Large intestine (tissue), 12 donors: ENCODE measurements at places on chromosomes 2 and 18.

DNA sequence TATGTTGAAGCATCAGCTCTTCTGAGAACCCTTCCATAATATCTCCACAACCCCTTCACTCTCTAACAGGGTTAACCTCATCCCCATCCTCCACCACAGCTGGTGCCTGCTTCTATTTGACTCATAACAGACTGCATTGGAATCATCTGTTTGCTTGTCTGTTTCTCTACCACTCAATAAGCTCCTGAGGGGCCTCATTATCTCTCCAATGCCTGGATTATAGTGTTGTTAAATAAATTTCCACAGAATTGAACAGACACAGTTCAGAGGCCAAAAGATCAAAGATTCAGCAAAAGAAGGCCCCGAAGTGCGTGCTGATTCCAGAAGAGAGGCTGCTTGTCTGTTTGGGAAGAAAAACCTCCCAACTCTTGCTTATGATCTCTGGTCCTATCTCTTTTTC is 33.7 kb upstream of the FAM98A start:
- no peak for DNase-seq

- peak; percentile 39 for DNase-seq
Observed at GRCh38 chr2:44616667-44617155, 255.0 kb downstream of the CAMKMT start.

DNA sequence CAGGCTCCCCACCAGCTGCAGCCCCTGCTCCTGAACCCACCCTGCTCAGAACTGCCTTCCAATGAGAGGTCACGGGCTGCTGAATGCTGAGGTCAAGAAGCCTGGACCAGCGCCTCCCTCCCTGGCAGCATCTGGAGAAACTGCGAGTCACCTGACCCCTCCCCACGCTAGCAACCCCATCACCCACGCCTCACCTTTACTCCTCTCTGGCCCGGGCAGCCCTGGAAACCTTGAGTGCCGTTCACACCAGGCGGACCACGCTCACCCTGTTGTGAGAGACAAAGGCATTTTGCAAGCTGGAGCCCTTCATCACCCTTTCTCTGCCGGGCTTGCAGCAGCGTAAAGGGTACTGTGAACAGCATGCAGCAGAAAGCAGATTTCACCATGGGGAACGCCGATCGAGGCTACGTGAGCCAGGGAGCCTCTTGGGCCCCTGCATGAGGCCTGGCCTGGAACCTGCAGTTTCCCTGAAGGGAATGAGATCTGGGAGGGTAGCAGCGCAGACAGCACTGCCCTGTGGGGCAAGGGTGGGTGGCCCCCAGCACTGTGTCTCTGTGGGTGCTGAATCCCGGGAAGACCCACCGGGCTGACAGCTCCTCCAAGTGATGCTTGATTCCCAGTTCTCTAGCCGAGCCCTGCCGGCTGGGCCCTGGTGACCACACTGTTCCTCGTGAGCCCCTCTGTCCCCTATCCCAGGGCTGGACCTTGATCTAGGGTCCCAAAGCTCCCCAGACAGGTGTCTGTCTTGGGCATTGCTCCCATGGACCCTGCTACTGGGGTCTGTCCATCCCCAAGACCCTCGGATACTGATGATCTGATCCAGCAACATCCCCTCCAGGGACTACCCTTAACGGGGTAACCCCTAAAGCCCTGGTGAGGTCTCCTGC is 53.8 kb downstream of the COL6A3 start:
- DNase-seq, result no peak

- no peak for DNase-seq
Observed at GRCh38 chr2:65932571-65932970, 500.2 kb upstream of the SPRED2 start.

GRCh38 chr2:188170356-188170755 is 121.3 kb upstream of the GULP1 start:
- DNase-seq, result no peak

- no peak for DNase-seq
Observed at GRCh38 chr2:37812414-37812813, 112.7 kb upstream of the RMDN2 start.

DNA sequence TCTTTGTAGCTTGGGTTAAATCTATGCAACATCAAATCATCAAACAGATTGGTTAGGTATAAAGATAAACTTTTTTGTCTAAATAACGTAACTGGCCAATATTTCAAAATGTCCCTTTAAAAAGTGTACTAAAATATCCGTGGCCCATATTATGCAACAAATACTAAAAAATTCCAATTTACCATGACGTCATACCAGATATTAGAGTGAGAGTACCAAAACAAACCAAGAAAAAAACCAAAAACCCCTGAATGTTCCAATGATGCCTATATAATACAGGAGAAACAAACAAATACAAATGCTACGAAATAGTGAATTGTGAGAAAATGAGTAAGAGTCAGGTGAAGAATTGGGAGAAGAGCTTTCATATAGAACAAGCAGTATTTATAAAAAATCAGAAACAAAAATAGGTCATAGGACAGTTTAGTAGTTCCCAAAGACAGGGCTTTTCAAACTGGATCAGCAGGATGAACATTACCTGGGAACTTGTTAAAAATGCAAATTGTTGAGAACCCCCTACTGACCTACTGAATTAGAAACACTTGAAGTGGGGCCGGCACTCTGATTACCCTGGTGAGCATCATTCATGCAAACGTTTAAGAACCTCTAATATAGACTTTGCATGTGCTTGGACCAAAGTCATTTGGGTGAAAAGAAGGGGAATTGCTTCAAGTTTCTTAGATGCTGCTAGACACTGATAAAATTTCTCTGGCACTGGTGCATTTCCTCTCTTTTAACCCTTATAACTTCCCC is 753.7 kb downstream of the DSC3 start:
- DNase-seq, result no peak

GRCh38 chr18:42931491-42931890 is 184.0 kb downstream of the RIT2 start:
- DNase-seq, result no peak

DNA sequence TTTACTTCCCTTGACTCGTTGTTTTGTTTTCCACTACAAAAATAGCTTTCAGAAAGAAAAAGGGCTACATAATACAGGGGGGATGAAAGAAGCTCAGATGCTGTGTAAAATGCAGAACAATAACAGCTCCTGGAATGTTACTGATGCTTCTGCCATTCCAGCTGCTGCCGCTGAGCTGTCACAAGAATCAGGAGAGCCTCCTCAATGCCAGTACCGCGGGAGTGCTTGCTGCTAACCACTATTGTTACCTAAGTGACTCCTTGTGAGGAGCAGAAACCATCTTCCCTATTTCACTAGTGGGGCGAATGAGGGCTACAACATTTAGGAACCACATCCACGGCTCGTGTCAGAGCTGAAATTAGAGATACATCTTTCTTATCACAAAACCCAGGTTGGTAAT is 384.8 kb downstream of the GALR1 start:
- DNase-seq, result no peak

- no peak for DNase-seq
Observed at GRCh38 chr2:181025004-181025403, 44.6 kb downstream of the UBE2E3 start.

GRCh38 chr18:79011300-79011870 is 31.8 kb downstream of the SALL3 start:
- DNase-seq, result no peak

- DNase-seq, result no peak
Observed at GRCh38 chr2:14716319-14716718, 83.8 kb downstream of the LRATD1 start.

DNA sequence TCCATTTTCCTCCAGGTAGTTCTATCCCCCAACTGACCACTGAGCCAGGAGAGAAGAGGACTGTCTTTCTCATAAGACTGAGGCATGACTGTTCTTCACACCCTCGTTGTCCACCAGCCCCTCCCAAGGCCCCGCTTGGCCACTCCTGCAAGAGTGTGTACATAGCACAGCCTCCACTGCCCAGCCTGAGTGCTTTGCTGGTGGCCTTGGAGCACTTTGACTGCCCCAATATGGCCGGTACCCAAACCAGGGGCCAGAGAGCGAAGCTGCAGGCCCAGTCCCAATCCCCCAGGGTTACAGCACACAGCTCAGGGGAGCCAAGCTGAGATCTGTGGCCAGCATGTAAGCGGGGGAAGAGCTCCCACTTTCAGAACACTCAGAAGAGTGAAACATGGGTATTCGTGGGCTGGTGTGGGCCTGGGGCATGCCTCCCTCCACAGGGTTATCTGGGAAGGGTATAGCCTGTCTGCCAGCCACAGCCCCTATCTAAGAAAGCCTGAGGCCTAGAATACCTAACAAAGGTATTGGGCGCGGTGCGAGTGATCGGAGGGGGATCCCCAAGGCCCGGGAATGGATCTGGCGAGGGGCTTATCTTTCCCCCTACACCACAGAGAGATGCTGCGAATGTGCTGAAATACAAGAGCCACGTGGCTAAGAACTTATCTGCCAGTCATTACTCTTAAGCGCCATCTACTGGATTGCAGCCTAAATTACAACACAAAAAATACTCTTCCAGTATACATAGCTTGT is 163.8 kb downstream of the WDPCP start:
- no peak for DNase-seq

DNA sequence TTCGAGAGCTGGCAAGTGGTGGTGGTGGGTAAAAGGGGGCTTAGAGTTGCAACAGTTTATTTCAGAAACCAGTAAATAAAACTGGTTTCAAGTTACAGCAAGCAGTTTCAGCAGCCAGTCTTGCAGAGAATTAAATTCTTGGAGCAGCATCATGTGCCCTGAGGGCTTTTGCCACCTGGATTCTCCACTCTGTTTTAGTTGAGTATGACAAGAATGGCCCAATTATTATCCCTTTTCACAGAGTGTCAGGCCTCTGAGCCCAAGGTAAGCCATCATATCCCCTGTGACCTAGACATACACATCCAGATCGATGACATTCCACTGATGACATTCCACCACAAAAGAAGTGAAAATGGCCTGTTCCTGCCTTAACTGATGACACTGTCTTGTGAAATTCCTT is 72.8 kb upstream of the FANCL start:
- no peak for DNase-seq

DNA sequence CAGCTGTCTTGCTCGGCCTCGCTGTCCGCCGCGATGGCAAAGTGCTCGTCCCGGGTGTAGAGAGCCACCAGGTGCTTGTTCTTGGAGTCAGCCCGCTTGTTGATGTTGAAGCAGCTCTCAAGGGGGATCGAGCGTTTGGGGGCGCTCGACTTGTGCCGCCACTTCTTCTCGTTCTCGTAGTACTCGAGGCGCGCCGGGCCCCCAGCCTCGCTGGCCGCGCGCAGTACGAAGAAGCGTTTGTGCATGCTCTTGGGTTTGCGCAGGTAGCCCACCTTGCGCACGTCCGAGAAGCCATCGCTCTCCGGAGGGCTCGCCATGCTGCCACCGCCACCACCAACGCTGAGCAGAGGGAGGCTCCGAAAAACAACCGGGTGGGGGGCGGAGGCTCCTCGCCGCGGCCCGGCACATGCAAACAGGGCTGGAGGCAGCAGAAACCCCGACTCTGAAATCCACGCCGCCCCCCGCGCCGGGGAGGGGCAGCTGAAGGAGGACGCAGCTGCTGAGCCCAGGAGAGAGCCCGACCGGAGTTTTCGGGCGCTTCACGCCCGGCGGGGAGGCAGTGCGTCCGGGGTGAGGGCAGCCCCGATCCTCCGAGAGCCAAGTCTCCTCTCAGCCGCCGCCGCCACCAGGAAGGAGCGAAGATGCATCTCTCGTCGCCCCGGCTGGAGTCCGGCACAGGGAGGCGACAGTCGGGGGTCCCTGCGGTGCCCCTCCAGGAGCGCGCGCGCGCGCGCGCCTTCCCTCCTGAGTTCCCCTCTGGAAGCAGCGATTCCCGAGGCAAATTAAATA is 1.0 kb downstream of the IRS1 start:
- DNase-seq, result peak; percentile 78

DNA sequence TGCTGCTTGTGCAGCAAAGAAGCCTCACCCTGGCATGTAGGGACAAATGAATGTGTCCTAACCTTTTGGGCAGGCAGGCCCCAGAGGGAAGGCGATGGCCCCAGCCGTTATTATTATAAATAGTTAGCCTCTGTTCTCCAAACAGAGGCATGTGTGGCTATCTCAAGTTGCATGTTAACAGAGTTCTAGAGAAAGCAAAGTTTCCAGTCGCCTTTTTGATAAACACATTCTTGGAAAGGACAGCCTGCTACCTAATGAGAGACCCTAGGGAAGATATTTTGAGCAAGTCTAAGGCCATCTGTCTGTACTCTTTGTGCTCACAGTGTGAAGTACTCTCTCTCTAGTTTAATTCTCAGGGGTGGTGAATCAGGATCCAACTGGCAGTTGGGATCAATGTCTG is 97.4 kb upstream of the FHL2 start:
- no peak for DNase-seq

- peak; percentile 96 for DNase-seq
Observed at GRCh38 chr2:55232084-55232862, at the start of the genes CLHC1 and RPS27A. CLHC1 (minus strand) TSS chr2:55232293; CDS start chr2:55222411, 9,882 bp downstream. RPS27A (plus strand) TSS chr2:55232688; CDS start chr2:55232825, 137 bp downstream.

DNA sequence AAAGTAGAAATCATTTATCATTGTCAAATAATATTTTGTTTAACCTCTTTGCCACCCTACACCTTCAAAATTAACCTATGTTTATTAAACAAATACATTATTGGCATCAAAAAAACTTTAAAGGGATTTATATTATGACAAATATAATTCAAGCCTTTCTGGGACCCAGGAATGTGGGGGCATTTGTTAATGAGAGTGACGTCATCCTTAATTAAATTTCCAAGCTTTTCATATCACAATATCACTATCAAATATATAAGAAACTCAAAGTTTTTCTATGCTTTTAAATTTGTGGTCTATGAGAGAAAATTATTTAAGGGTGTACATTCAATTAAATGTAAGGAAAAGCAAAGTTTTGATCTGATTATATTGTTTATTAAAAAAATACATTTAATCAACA is 307.4 kb upstream of the POU3F3 start:
- DNase-seq, result no peak

DNA sequence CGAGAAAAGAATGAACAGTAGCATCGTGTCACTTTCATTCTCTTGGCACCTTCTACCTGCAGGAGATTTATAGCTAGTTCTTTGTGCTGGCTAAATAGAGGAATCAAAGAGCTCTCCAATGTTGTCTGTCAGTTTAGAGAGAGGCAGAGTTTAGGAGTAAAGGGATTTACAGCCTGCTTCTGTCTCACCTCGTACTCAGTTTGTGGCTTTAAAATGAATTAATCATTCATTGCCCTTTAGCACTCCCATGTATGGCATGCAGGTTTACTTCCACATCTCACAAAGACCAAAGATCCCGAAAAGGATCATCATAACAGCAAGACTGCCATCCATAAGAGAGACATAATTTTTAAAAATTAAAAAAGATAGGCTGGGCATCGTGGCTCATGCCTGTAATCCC is 42.4 kb upstream of the ATL2 start:
- no peak for DNase-seq

DNA sequence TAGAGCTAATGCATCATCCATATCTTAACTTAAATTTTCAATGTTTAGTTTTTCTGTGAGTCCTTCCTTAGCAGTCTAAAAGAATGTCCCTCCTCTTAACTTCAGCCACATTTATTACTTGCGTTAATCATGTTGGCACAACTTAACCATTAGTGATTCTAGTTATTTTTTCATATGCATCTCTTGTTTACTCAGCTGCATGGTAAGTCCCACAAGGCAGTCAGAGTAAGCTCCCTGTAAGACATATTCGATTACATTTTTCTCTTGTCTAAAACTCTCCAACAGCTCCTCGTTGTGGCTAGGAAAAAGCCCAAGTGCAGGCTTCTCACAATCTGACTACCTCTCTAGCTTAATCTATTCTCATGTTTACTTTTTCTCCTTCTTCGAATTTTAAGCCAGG is 2045.3 kb upstream of the PIK3C3 start:
- no peak for DNase-seq
